ENCODE measurements at places on chromosomes 4 and X.

- no peak for DNase-seq
Observed at GRCh38 chrX:73836956-73837477, 274.0 kb downstream of the CHIC1 start.

GRCh38 chr4:180530787-180531186, 1712.4 kb upstream of the TENM3 start:
- no peak for DNase-seq

- no peak for DNase-seq
Observed at GRCh38 chr4:176090115-176090514, 24.5 kb downstream of the WDR17 start.

DNA sequence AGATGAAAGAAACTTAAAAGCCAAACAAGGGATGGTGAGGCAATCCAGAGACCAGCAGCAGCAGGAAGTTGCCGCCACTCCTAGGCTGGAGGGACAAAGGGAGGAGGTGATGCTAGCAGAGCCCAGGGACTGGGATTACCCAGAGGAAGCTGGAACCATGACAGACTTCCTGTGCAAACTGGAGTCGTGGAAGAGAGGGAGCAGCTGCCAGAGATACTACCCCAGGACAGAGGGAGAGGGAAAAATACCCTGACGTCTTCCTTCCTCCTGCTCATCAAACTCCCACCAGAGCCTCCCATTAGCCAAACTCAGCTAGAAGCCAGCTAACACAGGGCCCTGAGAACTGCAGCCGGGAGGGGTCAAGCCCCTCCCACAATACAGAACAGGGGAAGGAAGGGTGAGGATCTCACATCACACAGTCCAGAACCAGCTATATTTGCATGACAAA, 101.2 kb upstream of the KLF3 start:
- no peak for DNase-seq

GRCh38 chrX:74434336-74434735, 13.0 kb downstream of the SLC16A2 start:
- DNase-seq, result no peak

DNA sequence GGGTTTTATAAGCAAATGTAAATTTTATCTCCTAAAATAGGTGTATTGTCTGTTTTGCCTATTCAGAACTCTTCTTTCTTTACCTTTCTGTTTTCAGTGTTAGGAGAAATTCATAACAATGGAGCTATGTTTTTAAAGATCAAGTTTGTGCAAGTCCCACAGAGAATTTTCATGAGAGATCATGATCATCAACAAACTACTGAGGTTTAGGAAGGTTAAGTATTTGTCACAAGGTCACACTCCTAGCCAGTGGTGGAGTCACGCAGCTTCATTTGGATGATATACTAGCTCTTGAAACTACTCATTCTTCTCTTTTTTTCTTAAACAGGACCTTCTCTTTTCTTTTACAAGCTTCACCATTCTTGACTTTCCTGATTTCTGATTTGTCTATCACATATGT, 892.6 kb upstream of the FRG1 start:
- DNase-seq, result no peak

- no peak for DNase-seq
Observed at GRCh38 chr4:96260064-96260682, 420.3 kb downstream of the PDHA2 start.

DNA sequence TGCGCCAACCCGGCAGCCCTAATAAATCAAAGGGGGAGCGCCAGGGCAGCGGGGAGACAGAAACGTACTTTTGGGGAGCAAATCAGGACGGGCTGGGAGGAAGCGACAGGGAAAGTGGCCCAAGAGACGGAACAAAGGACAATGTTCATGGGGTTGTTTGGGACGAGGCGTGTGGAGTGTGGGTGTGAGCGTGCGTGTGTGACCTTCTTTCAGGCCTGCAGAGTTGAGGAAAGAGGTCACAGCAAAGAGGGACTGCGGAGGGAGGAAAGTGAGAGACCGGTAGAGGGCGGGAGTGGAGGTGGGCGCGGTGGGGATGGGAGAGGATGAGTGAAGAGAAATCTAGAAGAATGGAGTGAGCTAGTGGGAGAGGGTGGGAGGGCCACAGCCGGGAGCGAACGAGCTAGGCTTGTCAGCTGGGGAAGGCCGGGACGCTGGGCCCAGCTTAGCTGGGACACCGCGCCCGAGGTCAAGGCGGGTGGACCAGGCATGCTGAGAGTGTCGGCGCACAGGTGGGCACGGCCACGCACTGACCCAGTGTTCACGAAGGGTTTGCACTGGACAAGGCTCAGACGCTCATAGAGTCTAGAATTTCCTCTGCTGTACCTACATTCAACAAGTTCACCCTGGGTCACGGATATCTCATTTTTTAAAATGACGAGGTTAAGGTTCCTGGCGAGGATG, 14.7 kb upstream of the PITX2 start:
- DNase-seq, result no peak

DNA sequence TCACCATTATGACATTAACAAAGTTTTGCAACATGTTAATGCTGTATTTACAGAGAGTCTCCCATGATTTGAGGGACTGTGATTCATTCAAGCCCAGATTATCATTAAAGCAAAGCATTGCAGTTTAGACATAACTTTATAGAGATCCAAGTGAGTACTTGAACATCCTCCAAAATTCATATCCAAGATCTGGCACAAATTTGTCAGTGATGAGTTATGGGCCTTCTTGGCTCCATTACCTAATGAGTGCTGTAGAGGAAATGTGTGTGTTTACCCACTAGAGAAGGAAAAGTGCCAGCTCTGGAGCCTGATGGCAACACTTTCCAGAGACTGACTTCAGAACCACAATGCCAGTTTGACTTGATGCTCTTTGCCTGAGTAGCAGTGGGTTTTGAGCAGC, 432.3 kb downstream of the GALNTL6 start:
- DNase-seq, result no peak

- DNase-seq, result no peak
Observed at GRCh38 chr4:121998024-121998423, 46.2 kb upstream of the TRPC3 start.

DNA sequence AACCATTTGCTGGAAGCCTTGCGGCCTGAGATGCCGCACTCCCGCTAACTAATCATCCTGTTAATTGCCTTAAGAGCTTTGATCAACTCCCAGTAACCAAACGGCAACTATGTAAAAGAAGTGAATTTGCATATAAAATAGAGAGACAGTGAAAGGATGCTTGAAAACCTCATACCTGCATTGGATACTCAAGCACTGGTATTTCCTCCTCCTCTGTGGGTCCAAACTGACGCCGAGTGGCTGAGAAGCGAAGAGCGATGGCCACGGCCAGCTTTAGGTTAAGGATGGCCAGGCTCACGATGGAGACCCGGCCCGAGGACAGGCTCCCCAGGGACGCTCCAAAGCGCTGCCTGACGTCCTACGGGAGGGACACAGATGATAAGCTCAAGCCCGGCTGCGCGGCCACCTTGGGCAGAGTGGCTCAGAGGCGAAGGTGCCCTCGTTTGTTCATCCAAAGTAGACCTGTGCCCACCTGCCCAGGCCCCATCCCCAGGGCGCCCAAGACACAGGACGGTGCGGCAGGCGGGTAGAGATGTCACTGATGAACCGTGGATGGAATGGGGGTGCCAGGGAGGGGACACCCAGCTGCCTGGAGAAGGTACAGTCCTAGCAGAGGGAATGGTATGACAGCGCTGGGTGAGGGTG, 43.6 kb downstream of the ACOX3 start:
- no peak for DNase-seq

DNA sequence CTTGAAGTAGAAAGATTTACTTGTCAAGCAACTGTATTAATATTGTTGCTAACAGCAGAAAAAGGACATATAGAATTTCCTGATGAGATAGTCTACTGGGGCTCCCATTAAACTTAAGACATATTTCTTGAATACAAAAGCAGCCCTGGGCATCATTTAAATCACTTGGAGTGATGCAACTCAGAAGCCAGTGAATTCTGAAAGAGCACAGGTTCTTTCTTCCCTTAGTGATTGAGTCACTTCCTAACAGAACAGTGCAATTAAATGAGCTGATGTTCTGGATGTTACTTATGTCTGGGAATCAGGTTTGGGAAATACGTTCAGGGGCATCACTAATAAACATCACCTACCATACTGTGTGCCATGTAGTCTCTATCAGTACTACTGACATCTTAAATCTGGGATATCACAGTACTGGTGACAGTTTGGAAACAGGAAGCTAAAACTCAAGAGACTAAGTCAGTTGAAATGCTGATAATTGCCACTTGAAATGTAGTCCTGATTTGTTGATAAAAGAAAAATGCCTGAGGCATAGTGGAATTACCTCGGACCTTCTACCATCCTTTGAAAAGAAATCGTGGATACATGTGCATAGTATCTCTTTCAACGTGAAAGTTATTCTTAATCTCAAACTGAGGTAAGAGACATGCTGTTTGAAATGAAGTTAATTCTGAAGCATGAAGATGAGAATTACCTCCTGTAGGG, 249.2 kb upstream of the GPRIN3 start:
- DNase-seq, result no peak

DNA sequence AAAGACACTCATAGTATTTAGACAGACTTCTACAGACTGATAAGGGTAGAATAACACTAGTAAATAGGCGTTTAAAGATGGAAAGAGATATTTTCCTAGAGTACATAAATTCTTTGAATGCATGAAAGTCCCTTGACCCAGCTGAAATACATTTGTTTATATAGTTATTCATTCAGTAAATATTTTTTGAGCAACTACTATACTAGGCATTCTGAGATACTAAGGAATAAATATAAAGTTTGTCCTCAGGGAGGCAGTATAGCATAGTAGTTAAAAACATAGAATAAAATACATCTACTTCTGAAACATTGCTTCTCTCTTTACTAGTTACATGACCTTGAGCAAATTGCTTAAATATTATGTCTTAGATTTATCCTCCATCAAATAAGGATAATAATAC, 27.4 kb downstream of the HMGN5 start:
- DNase-seq, result no peak

DNA sequence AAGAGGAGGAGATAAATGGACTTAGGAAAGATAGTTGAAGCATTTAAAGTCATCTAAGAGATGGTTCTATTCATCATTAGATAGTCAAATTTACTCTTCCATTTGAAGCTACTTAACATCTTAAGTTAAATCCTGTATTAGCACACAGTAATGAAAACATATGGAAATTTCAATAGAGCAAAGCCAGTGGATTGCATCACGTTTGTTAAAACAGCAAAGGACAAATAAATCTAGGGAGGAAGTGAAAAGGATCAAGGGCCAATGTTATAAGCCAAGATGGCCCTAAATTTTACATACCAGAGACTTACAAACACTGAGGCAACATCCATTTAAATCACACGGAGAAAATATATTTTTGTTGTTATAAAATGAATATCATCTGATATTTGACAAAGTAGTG, 602.8 kb downstream of the INPP4B start:
- no peak for DNase-seq

GRCh38 chr4:136935305-136935704, 597.0 kb downstream of the PCDH18 start:
- DNase-seq, result no peak

DNA sequence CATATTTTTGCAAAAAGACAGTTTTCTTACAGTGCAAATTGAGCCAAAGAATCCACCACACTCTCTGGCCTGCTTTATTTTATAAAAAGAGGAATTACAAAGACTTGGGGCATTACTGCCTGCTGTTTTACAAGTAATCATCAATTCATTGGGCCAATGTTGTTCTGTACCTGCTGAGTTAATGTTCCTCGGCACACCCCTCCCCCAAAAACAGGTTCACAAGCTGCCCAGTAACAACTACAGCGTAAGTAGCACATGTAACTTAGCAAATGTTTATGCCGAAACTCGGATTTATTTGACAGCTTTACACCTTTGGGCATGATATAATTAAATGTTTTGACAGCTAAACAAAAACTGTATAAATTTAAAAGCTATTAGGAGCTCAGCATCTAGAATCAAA, 214.6 kb upstream of the MAB21L2 start:
- DNase-seq, result no peak

DNA sequence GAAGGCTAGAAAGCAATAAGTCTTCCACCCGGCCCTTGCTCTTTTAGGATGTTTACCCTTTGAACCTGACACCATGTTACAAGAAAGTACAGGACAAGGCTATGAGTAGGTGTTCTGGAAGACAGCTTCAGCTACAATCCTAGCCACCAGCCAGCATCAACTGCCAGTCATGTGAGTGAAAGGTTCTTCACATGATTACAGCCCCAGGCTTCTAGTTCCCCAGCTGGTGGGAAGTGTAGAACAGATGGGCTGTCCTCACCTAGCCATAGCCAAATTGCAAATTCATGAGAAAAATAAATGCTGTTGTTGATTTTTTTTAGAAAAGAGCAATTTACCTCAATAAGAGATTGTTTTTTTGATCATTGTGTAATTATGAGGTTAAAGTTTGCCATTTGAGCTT, 60.8 kb downstream of the GRXCR1 start:
- no peak for DNase-seq

DNA sequence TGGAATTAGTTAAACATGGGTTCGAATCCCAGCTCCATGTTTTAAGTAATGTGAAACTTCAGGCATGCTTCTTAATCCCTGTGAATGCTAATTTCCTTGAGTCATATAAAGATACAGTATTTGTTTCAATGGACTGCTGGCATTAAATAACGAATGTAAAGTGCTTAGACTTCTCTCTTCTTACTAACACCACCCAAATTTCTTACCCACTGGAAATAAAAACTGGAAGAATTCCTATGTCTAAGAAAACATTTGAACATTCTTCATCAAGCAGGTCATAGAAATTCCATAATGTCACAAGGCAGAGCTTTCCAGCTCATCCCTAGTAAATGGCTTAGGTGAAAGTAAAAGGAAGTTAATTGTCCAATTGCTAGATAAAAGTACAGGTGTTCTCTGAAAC, 172.5 kb downstream of the ANK2 start:
- no peak for DNase-seq

DNA sequence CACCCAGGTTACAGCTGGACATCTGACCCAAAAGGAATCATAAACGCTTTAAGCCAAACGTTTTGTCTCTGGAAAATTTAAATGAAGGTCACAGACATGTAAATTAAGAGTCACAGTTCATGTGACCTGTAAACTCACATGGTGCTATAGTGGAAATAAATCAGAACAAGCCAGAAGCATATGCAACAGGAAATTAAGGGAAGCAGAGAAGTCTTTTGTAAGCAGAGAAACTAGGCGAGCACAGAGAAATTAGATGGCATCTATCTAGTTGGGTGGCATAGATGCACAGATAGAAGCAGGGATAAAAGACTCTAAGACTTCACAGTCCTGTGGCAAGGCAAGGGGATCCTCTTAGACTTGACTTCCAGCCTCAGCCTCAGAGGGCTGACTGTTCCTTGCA, 264.8 kb downstream of the GASK1B start:
- DNase-seq, result no peak

DNA sequence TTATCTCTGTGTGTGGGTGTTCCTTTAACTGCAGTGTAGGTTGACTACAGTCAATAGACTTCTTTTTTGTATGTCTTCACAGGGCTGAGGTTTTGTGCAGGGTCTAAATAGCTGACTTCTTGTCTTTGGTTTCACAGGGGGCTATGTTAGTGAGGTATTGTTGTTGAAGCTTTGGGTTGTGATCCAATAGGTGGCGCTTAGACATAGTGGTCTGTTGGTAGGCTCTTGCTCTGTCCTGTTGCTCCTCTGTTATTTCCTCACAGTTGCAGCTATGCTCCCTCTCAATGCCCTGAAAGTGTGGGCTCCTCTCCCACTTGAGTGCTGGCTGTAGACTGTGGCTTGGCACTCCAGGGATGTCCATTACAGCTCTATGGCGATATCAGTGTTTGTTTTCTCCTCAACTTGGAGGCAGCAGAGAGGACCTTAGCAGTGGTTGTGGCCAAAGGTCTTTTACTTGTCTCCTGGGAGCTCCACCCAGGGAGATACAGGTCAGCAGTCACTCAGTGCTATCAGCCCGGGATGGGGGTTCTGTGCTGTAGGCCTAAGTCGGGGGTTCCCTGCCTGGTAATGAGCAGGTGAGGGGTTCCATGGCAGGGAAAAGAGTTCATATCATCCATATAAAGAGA, 14.0 kb downstream of the POF1B start:
- DNase-seq, result no peak

All from stimulated activated CD8-positive, alpha-beta memory T cell treated with anti-CD3 and anti-CD28 coated beads, Interleukin-4, amount 100 ng/mL, for 4 hours (primary cell).